ENCODE measurements at places on chromosomes 4 and X.

DNA sequence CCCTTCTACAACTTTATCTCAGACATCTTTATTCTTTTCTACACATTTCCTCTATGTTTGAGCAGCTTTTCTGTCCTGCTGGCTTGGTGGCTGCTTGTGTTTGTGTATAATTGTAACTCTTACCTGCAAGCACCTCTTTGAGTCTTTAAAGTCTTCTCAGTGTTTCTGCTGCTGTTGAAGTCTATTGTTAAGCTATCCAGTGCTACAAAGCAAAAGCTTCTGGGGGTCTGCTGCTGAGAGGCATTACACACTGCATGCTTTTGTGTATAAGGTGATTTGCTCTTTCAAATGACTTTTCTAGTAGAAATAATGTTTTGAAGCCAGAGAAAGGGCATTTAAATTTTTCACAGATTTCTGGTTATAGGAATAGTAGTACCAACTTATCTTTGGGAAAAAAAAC is 241.8 kb downstream of the DTHD1 start:
- DNase-seq, result no peak

DNA sequence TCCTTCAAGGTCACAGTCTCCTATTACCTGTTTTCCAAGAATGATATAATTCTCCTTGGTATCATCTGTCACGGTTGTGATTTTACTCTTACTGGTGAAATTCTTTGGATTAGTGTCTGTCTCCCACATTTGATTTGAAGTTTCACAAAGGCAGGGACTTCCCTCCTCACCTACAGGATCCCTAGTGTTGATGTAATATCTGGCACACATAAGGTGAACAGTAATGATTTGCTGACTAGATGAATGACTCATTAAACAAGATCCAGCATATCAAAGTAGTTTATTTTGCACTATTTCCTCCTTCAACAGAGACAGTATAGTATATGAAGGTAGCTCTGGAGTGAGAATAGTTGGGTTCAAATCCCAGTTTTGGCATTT is 135.3 kb upstream of the IL1RAPL2 start:
- no peak for DNase-seq

DNA sequence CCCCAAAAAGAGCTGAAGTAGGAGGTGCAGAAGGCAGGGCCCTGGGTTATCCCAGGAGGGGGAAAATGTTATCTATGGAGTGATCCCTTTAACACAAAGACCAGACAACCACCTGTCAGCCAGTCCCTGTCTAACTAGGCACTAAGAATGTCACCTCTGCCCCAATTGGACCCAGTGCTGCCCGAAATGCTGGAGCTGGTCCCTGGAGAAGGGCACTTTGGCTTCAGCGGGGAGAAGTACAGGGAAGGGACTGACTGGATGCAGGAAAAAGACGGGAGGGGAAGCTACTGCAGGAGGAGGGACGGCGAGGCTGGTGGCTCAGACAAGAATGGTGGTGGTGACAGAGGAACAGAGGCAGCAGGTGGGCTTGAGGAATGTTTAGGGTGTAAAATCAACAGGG is 17.3 kb downstream of the PHKA2 start:
- no peak for DNase-seq

- DNase-seq, result no peak
These were observed 55.8 kb upstream of the CD99 start for GRCh38 chrX:2635342-2635741.

DNA sequence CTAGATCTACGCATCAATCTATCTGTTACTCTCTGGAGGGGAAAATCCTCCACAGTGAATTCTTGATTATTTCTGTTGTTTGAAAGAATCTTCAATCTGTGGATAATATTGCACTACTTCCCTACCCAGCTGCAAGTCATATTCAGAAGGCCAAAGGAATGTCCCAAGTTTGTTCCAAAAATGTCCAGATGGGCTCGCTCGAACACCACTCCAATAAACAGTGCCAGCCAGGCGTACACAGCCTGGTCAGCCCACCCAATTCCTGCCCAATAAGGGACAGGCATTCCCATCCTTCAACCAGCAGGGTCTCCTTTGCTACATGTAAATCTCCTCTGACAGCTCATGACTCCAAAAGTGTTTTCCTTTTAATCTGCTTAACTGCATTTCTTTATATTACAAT is 80.7 kb upstream of the GPM6B start:
- no peak for DNase-seq

All from Kasumi-1 (cell line).